ENCODE measurements at places on chromosomes 12 and 14.
A peak's percentile ranks its signal among the peaks of the same experiment; 100 is the strongest.

- DNase-seq = no peak
These were observed 25.3 kb upstream of the TCL1B start for GRCh38 chr14:95660651-95661515.

DNA sequence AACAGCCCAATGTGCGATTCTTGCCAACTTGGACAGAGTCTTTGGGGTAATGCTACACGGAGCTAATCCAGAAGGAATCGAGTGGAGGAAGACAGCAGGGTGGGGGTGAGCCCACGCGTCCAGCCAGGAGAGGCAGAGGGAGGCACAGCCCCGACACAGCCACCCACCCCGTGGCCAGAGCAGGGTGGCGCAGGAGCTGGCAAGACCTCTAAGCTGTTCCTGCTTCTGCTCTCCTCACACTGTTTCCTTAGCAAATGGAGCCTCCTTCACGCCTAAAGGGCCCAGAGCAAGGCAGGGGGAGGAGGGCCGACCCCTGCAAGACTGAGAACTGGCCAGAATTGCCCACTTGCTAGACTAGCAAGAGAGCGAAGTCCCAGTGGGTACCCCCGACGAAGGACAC, 91.5 kb downstream of the FBXL14 start:
- no peak for DNase-seq

- no peak for DNase-seq
These were observed 1.3 kb upstream of the OAS3 start for GRCh38 chr12:112936927-112937326.

DNA sequence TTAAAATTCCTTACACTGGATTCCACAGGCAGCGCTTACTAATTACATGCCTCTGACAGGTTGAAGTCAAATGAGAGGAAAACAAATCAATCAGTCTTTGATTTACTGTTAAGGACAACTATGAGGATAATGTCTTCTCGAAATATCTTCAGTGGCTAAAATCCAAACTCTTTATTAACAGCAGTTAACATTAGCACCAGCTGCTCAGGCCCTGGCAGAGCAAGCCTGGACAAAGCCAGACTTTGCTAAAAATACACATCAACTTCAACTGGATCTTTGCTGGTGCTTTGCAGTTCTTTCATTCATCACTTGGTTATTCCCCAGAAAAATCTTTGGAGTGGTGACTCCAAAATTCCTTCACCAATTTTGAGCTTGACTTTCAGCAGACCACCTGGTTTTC, 98.7 kb downstream of the HECTD4 start:
- no peak for DNase-seq

DNA sequence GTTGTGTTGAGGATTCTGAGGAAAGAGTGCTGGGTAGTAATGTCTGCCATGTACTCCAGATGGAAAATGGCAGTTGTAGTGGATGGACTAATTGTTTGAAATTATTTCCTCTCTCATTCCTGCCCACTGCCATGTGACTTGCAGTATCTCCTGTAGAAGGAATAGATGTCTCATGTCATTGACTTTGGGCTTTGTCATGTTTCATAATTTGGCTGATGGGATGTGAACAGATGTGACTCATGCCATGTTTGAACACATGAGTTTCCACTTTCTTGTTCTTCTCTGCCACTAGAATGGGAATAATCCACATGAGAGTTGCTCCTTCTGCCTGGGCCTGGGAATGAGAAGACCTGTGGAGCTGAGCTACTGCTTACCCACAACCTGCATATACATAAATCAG, 2.4 kb upstream of the CALCOCO1 start:
- no peak for DNase-seq

DNA sequence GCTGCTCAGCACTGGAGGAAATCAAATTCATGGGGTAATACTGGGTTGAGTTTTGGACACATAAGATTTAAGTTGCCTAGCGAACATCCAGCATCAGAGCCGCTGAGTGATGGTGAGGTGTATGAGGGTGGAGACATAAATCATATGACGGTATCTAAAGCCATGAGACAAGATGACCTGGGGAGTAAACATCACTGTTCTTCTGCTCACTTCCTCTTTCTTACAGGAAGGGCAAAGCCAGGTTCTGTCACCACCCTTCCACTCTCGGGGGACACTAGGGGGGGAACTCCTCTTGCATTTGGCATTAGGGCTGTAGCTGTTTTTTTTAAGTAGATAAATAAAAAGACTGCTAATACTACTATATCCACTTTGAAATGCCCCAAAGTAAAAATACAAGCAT, 24.0 kb downstream of the PRDM4 start:
- DNase-seq = no peak

DNA sequence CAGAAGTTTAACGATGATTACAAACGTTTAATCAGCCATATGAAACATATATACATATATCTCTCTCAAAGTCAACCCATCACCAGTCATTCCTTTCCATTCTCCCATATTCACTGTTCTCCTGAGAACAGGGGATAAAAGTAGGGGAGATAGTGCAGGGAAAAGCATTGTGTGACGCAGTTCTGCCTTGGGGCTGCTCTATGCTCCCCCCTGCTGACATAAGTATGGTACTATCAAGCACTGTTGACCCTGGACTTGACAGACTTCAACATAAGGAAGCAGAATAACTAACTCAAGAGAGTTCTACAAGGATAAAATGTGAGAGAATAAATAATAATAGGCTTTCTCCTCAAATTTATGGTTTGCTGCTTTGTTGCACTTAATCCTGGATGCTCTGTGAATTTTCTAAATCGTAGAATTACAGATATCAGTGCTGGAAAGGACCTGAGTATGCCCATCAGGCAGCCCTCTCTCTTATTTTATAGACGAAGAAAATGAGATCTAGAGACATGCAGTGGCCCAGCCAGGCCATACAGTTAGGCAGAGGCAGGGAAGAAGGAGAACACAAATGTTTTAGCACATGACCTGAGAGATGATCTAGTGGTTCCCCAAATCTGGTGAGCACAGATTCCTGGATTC, 87.2 kb downstream of the SCN8A start:
- DNase-seq = peak; percentile 4

GRCh38 chr14:104895207-104895785, 29.4 kb upstream of the PLD4 start:
- DNase-seq = no peak

DNA sequence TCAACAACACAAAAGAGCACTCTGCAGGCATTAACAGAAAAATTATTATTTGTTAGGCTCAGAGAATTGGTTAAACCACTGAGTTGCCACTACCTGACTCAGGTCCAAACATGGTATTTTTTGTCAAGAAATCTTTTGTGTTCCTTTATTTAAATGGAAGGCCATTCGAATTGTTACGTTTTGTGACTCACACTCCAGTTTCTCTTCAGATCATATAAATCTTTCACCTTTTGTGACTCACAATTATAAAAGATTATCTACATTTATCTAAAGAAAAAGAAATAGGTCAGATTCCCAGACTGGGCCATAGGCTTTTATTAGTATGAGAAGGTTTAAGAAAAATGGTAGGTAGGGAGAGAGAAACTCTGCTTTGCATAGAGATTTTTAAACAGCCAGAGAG, 669.8 kb downstream of the GALC start:
- DNase-seq = no peak

- DNase-seq = no peak
These were observed 118.6 kb downstream of the PLXNC1 start for GRCh38 chr12:94266796-94267536.

GRCh38 chr14:73591690-73592449, at the start of gene ACOT4:
TSS of gene ACOT4 (plus strand) at chr14:73591873. CDS start at chr14:73591960, 87 bp downstream.
- DNase-seq = peak; percentile 50

DNA sequence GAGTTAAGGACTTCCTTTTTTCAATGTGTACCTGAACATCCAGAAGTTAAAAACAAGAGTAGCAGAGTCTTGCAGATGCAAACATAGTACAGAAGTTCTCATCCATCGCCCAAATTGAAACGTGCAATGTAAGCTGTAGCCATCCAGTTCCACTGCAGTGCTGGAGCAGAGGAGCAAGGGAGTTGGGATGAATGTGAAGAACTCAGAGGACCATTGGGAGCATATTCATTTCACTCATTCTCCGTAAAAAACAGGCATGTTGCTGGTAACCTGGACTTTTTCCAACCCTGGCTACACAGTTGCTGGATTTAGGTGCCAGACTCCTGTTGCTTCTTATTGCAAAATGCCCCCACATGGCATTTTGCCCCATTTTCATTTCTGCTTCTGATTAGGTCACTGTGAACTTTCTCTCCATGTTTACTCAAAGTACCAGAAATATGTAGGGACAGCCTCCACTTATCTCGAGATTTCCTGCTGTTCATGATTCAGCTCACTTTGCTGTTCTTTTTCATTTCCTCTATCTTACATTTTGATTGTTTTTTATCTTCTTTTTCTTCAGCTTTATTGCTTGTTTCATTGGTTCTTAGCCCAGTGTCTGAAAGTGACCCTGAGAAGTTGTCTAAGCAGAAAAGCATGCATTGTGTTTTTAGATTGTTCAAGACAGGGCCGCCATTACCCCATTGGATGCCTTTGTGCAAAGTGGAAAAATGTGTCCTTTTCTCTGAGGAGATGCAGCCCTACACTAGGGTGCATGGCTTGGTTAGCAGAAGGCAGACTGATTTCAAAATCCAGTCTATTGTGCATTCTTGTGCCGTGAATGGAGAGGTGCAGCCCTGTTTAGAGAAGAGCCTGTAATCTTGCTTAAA, 109.0 kb upstream of the AMIGO2 start:
- no peak for DNase-seq

DNA sequence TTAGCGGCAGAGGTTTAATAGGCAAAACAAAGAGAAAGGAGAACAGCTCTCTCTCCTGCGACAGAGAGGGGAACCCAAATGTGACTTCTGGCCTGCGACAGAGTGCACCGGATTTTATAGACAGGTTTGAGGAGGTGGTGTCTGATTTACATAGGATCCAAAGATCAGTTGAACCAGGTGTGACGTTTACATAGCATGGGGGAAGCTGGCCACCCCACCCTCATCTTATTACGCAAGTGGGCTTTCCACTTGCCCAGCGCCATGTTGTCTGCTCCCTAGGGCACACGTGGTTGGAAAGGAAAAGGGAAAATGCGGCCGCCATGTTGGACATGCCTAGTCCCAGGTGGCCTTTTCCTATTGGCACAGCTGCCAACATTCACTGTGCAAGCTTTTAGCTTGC, 17.4 kb downstream of the BCL2L14 start:
- DNase-seq = no peak

GRCh38 chr12:118979763-118980406, 1.5 kb upstream of the SRRM4 start:
- DNase-seq = no peak

DNA sequence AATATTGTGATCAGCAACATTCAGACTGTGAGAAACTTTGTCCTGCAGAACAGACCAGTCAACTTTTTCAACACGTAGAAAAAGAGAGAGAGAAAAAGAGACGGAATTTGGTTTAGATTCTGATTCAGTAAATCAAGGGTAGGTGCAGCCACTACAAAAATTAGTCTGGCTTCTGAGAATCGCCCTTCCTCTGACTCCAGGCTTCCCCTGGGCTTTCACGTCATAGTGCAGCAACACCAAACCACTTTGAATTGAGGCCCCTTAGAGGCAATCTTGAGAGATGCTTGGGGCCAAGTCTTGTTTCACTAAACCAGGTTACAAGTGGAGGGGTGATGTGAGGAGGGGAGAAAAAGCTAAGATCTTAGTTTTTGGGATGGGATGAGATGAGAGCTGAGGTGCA, 37.5 kb upstream of the PTGR2 start:
- DNase-seq = no peak

- DNase-seq = no peak
These were observed 6.1 kb upstream of the SRSF9 start for GRCh38 chr12:120475643-120476042.

DNA sequence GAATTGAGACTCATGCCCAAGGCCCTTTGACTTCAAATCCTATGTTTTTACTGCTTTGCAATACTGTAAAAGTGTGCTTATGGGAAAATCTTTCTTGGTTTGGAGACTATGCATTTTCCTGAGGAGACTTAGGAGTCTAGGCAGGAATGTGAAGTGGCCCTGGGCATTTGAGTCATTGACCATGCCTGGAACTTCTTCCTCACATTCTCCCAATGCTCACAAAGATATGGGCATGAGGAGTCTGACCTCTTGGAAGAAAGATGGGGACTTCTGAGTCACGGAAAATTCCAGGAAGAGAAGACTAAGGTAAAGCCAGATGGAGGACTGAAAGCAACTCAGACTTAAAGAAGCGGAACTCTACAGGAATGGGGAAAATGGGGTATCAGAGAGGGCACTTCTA, 38.2 kb upstream of the ZNF641 start:
- no peak for DNase-seq

GRCh38 chr14:103561381-103562178, 877 bp downstream of the BAG5 start:
- peak; percentile 33 for DNase-seq

- DNase-seq = no peak
These were observed 48.4 kb downstream of the GCH1 start for GRCh38 chr14:54854181-54854580.

GRCh38 chr12:124369055-124369826, 74.3 kb downstream of the RFLNA start:
- DNase-seq = no peak

DNA sequence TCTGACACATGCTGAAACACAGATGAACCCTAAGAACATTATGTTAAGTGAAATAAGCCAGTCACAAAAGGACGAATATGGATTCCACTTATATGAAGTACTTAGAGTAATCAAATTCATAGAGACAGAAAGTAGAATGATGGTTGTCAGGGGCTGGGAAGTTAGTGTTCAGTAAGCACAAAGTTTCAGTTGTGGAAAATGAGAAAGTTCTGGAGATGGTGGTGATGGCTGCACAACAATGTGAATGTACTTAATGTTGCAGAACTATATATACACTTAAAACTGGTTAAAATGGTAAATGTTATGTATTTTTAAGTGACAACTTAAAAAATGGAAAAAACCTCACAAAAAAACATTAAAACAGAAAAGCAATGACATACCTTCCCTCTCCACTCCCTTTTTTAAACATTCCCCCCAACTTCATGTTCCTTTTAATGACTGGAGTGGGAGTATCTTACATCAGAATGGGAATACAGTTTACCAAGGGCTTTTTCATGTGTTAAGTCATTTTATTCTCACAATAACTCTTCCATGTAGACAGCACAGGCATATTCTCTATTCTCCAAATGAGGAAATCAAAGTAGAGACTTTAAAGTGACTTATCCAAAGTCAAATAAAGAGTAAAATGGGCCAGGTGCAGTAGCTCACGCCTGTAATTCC, 24.0 kb downstream of the BTBD7 start:
- DNase-seq = no peak

DNA sequence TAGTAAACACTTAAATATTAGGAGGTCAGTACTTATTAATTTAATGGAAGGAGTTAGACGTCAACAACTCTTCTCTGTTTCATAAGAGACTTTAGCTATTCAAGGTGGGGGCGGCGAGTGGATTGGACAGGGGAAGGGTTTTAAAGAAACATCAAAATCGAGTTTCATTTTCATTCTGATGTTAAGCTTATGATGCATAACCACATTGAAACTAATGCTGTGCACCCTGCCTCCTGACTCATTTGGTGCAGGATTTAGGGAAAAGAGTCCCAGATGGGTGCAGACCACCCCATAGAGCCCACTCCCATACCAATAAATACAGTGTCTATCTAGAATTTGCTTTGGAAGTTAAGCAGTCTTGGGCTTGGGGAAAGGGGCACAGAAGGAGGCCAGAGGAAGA, 7.4 kb downstream of the ZBTB39 start:
- DNase-seq = peak; percentile 37
